ENCODE measurements at places on chromosomes 4 and X.
A peak's percentile ranks its signal among the peaks of the same experiment; 100 is the strongest.

GRCh38 chr4:146370841-146371240 lies 150.9 kb downstream of the SLC10A7 start:
- DNase-seq, result no peak

DNA sequence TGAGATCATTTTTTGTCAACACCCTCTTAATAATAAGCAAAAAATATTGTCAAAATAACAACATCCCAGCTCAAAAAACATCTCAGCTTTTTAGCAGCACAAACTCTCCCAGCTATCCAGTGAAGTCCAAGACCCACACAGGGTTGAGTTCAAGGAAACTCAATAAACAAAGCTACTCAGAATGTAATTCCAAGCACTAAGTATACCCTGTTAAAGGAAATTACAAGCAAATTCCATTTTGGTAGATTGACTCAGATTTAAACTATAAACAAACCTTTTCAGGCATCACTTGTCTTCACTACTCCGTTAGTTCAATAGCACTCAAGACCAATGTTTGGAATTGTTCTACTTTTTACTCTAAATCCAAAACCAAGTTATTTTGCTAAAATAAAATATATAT lies 506.0 kb upstream of the INTU start:
- DNase-seq, result no peak

DNA sequence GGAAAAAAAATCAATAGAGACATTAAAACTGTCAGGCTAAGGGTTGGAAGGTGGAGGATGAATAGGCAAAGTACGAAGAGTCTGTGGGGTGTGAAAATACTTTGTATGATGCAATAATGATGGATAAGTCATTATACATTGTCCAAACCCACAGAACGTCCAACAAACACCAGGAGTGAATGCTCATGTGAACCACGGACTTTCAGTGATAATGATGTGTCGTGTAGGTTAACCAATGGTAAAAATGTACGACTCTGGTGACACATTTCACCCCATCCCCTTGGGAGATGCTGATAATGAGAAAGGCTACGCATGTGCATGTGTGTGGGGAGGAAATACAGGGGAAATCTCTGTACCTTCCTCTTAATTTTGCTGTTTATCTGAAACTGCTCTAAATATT lies 665.2 kb downstream of the FAT4 start:
- no peak for DNase-seq

DNA sequence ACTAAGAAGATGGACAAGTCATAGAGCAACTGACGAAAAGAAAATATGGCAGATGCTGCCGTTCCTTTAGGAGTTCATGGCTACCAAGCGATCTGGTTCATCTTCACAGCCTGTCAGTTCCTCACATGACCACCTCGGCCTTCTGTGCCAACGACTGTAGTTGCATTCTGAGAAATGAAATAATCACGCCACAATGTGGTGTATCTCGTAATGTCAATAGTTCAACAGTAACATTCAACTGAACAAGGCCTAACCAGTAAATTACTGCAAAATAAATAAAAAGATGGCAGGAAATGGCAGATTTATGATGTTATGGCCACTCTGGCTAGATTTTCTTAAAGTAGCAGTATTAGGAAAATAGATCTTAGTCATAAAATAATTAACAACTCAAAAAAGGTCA lies 4.4 kb downstream of the GPRIN3 start:
- no peak for DNase-seq

GRCh38 chr4:70511365-70511764 lies 7.0 kb upstream of the AMTN start:
- DNase-seq, result no peak

- DNase-seq, result no peak
Observed at GRCh38 chrX:57596516-57596915, 4.7 kb downstream of the ZXDB start.

DNA sequence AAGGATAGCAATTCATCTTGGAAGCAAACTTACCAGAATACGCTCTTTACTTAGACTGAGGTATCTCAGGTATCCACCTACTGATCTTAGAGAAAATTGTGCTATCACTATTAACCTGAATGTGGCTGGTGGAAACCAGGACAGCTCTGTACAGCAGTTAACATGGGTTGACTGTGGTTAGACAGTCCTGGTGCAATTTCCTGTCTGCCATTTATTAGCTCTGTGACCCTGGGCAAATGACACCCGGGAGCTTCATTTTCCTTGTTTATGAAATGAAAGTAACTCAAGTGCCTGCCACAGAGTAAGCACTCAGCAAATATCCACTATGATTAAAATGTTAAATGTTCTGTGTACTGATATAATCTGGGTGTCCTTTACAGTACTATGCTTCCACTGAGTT lies 60.0 kb downstream of the SMC1A start:
- no peak for DNase-seq

GRCh38 chr4:65789805-65790204 lies 119.5 kb upstream of the EPHA5 start:
- no peak for DNase-seq

DNA sequence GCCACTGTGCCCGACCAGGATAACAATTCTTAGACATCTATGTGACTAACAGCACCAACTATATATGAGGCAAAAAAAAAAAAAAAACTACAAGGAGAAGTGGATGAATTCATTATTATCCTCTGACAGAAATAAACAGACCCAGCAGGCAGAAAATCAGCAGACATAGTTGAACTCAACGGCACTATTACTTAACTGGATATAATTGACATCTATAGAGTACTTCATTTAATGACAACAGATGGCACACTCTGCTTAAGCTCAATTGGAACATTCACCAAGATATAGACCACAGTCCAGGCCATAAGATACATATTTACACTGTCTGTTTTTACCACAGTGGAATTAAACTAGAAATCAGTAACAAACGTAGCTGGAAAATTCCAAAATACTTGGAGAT lies 13.3 kb downstream of the CLDN22 start:
- no peak for DNase-seq

DNA sequence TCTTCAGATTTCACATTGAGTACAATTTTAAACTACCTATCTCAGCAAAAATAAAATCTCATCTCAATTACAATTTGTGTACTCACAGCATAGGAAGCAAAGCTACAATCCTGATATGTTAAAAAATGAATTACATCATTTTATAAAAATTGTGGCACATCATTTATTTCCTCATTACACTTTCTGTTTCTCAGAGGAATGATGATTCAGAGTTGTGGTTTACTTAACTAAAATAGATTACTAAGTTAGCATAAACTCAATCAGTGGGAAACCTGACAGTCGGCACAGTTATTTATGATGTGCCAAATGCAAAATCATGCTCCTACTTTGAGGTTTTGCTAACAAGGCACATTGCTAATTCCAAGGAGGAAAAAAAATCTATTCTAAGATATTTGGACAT lies 325.0 kb downstream of the FBXO8 start:
- DNase-seq, result no peak

- peak; percentile 56 for DNase-seq
Observed at GRCh38 chr4:138114434-138114833, 127.7 kb downstream of the SLC7A11 start.

DNA sequence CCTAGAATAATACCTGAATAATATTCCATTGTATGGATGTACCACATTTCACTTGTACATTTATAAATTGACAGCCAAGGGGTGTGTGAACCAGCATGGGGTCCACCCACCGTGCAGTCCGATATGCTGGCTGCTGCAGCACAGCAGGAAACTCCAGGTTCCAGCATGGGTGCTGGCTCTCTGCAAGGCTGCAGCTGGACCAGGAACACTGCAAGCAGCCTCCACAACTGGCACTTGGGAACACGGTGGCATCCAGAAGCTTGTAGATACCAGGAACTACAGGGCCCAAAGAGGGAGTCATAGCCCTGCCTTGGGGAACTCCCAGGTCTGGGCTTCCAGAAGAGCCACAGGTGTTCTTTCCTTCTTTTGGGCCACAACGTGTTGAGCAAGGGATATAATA lies 91.2 kb downstream of the NXF2 start:
- DNase-seq, result no peak

GRCh38 chrX:97380200-97380599 lies 496.5 kb downstream of the RPA4 start:
- no peak for DNase-seq

DNA sequence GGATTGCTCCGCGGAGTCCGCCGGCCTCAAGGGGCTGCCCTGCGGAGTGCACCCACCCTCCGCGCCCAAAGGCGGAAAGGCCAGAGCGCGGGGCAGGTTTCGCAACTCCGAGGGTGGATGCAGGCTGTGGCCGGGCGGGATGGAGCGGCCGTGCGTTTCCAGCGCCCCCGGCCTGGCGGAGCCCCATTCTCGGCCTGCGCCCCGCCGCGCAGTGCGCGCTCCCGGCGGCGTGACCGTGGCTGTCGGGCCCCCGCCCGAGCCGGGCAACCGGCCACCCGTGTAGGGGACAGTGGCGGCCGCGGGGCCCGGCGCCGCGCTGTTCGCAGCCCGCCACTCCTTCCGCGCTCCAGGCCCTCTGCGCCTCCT lies 331 bp downstream of the SETD7 start:
- DNase-seq, result no peak

GRCh38 chr4:40201898-40202297 lies 5.1 kb downstream of the RHOH start:
- DNase-seq, result no peak

DNA sequence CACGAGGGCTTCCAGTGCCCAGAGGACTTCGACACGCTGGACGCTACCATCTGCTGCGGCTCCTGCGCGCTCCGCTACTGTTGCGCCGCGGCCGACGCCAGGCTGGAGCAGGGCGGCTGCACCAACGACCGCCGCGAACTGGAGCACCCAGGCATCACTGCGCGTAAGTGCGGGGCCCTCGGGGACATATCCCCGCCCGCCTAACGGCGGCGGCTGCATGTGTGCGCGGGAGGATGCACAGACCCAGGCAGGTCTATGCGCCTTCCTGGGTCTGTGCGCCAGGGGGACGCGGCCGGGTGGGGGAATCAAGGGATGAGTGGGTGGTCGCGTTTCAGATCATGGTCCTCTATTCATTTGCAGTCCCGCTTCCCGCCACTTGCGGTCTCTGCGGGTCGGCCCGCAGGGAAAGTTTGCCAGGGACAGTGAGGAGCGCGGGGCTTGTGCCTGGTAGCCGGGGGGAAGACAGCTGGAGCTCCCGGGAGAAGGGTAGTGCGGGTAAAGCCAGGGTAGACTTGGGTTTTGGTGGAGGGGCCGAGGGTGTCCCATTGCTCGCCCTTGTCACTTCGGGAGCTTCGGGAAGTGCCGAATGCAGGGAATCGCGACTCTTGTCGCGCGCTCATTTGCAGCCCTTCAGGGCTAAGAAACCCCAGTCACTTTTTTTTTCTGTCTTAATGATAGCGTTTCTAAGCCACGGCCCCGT lies 1.0 kb downstream of the SHISA3 start:
- DNase-seq, result peak; percentile 5

- no peak for DNase-seq
Observed at GRCh38 chr4:34066126-34066525, 2178.2 kb downstream of the ARAP2 start.

DNA sequence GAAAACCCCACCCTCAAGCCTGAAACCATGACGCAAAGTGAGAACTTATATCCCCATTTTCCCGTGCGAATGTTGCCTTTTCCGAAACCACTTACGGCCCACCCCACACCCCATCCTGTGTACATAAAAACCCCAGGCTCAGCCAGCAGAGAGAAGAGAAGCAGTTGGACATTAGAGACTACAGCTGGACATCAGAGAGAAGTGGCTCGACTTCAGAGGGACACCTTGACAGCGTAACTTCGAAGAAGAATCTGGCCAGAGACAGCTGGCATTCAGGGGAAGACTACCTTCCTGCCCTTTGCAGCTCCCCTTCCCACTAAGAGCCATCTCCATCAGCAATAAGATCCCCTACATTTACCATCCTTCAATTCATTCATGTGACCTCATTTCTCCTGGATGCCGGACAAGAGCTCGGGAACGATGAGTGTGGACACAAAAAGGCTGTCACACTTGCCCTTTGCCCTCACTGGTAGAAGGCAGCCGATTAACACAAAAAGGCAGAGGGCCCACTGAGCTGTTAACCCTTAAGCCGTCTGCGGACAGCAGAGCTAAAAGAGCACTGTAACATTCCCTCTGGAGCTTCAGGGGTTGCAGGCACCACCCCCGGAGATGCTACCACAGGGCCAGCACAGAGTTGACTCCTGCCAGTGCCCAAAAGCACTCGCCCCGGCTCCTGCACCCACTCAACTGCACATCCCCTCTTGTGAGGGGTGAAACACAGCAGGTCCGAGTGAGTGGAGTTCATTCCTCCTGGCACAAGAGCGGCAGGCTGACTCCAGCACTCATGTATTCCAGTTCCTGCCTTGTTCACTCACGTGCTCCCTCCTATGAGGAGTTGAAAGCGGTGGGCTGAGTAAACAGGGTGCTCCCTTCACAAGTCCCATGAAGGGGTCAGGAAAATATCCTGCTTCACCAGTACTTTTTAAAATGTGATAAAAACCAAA lies 7.5 kb downstream of the CHM start:
- DNase-seq, result no peak

- DNase-seq, result no peak
Observed at GRCh38 chrX:77003956-77004355, 443.2 kb upstream of the FGF16 start.

- DNase-seq, result no peak
Observed at GRCh38 chr4:112927544-112927943, 121.9 kb upstream of the ANK2 start.

GRCh38 chr4:143587703-143588102 lies 74.2 kb downstream of the SMARCA5 start:
- DNase-seq, result no peak

- peak; percentile 10 for DNase-seq
Observed at GRCh38 chr4:10832806-10833628, 148.4 kb upstream of the CLNK start.

DNA sequence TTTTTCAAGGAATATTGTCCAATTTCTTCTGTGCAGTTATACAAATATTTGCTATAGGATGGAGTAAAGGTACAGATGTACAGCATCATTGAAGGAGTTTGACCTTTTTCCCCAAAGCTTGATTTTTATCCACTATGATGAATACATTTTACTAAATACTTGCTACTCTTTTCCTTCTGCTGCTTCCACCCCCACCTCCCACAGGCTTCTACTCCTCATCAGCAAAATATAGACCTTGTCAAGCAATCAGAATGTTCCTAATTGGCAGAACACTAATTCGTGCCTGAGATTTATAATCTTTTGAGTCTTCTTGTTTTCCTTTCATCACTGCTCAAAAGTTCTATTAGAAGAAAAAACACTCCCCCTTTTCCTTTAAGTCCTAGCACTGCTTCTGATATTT lies 3.8 kb upstream of the THAP9 start:
- no peak for DNase-seq

- no peak for DNase-seq
Observed at GRCh38 chrX:22536746-22537304, 264.1 kb downstream of the CBLL2 start.

DNA sequence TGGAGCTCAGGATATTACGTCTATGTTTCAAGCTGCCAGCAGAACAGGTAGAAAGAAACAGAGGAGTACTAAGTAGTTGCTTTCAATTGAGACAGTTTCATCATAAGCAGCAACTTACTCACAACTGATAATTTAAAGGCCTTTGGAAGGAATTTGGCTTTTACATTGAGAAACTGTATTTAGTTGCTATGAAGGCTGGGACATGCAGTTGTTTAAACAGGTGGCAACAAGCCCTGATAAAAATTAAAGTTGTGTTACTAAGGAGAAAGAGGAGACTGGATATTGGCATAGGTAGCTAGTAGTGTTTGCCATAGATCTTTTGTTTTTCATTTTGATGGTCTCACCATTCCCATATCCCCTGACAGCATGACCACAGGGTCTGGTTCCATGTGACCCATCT lies 18.4 kb downstream of the MID1IP1 start:
- DNase-seq, result no peak
